Ascending aorta (tissue), 2 donors: ENCODE measurements at places on chromosomes 6 and 20. TPM values are rescaled to one million over a fixed set of nuclear protein-coding genes. Genes with fewer than 3 reads are reported as not detected.

ISM1 gene
- 60.1 TPM for total RNA-seq

KCNB1 gene
- total RNA-seq: not detected

PRL gene
- total RNA-seq: not detected

SLC22A2 gene
- total RNA-seq: not detected

KCNS1 gene
- not detected for total RNA-seq

SLC4A11 gene
- 1.6 TPM for total RNA-seq

FAXC gene
- not detected for total RNA-seq

FAM217A gene
- not detected for total RNA-seq

ZC2HC1B gene
- total RNA-seq: not detected

COL9A1 gene
- 0.21 TPM for total RNA-seq

GRCh38 chr6:130980310-130981032, 82.6 kb downstream of the EPB41L2 start:
- DNase-seq: no peak
- no peaks in the 10 kb centered on the region for H3K4me1 ChIP-seq
- H3K4me3 ChIP-seq: no peak overlapping the region

GRCh38 chr20:41670631-41671030, 52.5 kb upstream of the CHD6 start:
- H3K4me3 ChIP-seq: no peak overlapping the region
- no peaks in the 10 kb centered on the region for H3K36me3 ChIP-seq
- DNase-seq: no peak
- no peaks in the 10 kb centered on the region for H3K27me3 ChIP-seq

DNA sequence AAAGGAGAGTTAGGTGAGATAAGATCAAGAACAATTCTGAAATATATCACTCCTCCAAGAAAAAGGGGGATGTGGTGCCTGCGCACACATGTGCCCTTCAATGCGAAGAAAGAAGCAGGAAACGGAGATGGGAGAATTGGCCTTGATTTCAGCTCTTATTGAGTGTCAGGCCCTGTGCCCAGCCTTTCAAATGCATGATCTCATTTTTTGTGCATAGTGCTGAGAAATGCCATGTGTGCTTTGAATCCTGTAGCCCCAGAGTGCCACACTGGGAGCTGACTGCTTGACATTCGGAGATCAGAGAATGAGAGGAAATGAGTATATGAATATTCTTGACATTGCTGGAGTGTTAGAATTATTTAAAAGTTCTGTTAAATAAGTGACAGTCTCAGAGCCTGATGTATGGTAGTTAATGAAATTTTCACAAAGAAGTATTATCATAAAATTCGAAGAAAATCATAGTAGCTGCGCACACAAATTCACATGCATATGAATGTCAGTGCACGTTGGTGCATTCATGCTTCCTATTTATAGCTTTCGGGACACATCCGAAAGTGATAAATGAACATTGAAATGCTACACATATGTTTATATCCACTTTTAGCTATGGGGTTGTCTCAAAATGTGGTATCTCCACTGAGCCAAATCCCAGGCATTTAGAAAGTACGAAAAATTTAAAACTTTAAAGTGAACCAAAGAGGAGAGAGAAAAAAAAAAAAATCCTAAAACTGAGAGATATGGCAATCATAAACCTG, 172.0 kb downstream of the KCNQ5 start:
- H3K27me3 ChIP-seq: no peaks in the 10 kb centered on the region
- no peak overlapping the region for H3K27ac ChIP-seq
- H3K36me3 ChIP-seq: no peaks in the 10 kb centered on the region
- H3K4me3 ChIP-seq: no peak overlapping the region

GRCh38 chr20:15045246-15045645, 707.8 kb upstream of the FLRT3 start:
- no peak for DNase-seq
- no peak overlapping the region for H3K4me3 ChIP-seq
- H3K27me3 ChIP-seq: no peaks in the 10 kb centered on the region
- no peaks in the 10 kb centered on the region for H3K36me3 ChIP-seq
- no peaks in the 10 kb centered on the region for H3K4me1 ChIP-seq
- no peak overlapping the region for H3K27ac ChIP-seq

GRCh38 chr6:68559716-68560115, 75.4 kb upstream of the ADGRB3 start:
- H3K4me3 ChIP-seq: no peak overlapping the region
- no peaks in the 10 kb centered on the region for H3K4me1 ChIP-seq
- H3K27me3 ChIP-seq: no peaks in the 10 kb centered on the region
- H3K27ac ChIP-seq: no peak overlapping the region
- DNase-seq: no peak

DNA sequence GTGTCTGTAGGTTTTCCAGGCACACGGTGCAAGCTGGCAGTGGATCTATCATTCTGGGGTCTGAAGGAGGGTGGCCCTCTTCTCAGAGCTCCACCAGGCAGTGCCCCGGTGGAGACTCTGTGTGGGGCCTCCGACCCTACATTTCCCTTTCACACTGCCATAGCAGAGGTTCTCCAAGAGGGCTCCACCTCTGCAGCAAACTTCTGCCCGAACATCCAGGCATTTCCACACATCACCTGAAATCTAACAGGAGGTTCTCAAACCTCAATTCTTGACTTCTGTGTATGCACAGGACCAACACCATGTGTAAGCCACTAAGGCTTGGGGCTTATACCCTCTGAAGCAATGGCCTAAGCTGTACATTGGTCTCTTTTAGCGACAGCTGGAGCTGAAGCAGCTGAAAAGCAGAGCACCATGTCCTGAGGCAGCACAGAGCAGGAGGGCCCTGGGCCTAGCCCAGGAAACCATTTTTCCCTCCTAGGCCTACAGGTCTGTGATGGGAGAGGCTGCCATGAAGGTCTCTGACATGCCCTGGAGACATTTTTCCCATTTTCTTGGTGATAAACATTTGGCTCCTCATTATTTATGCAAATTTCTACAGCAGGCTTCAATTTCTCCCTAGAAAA, 253.3 kb downstream of the ERMARD start:
- H3K4me3 ChIP-seq: no peak overlapping the region
- DNase-seq: no peak
- no peaks in the 10 kb centered on the region for H3K36me3 ChIP-seq
- no peaks in the 10 kb centered on the region for H3K27me3 ChIP-seq

DNA sequence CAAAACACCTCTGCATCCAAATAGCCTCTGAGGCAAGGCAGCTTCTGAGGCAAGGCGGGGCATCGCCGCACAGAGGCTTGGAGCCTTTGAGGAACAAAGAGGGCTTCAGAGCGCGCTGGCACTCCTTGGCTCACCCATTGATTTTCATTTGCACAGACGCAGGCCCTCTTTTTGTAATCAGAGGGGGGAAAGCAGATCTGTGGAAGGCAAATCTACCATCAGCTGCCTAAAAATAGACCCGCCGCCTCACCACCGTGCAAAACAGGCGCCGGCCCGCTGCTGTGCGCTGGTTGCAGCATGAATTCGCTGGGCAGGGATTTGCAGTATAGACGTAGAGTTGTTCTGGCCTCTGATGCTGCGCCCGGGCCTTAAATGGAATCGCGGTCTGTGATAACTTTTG, 69.9 kb upstream of the STMND1 start:
- no peaks in the 10 kb centered on the region for H3K4me1 ChIP-seq
- no peak overlapping the region for H3K4me3 ChIP-seq
- H3K27ac ChIP-seq: peak overlapping the region; percentile 78

DNA sequence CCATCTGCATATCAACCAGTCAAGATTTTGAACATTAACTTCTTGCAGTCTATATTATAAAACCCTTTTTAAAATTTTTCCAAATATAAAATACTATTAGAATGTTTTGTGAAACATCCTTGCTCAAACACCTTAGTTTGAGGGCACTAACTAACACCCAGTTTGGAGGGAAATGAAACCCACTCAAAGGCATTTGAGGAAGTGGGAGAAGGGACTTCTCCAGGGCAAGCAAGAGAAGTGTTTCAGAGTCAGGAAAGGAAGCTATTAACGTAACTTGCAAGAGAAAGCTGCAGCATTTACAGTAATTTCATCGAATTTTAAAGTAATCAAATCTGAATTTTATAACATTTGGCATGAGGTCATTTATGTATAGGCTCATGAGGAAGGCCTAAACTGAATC, 21.3 kb downstream of the MTFR2 start:
- no peak overlapping the region for H3K4me3 ChIP-seq
- H3K27me3 ChIP-seq: no peaks in the 10 kb centered on the region
- no peak overlapping the region for H3K27ac ChIP-seq
- no peaks in the 10 kb centered on the region for H3K36me3 ChIP-seq
- H3K4me1 ChIP-seq: no peaks in the 10 kb centered on the region
- DNase-seq: no peak

DNA sequence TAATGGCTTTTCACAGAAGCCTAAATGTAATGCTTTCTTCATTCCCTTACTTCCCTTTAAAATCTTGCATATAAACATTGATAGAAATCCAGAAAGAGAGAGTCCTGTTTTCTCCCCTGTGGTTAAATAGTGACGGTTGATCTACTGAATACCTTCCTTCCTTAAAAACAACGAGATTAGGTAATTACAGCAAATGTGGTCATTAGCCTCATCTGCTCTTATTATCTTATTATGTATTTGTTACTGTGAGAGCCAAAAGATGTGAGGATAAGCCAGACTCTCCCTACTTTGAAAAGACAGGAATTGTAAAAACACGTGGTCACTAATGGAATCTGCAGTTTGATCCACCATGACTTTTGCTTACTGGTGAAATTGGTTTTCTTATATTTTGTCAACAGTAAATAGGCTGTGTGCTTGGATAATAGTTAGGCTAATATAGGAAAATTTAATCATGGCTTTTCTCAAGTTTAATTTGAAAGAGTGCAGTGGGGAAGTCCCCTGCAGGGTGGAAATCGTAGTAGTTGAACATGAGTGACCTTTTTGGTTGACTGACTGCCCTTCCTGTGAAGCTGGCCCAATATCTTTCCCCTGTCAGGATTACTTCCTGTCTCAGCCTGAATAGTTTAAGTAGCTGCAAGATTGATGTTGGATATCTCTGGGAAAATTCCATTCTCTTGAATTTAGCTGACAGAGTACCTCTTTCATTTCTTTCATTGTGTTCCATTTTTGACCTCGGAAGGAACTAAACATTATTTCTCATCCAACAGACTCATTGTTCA, 62.8 kb downstream of the JARID2 start:
- H3K36me3 ChIP-seq: no peaks in the 10 kb centered on the region
- DNase-seq: no peak
- no peak overlapping the region for H3K4me3 ChIP-seq
- H3K27ac ChIP-seq: no peak overlapping the region
- H3K4me1 ChIP-seq: peaks cover 3% of the 10 kb centered on the region
- H3K27me3 ChIP-seq: no peaks in the 10 kb centered on the region

DNA sequence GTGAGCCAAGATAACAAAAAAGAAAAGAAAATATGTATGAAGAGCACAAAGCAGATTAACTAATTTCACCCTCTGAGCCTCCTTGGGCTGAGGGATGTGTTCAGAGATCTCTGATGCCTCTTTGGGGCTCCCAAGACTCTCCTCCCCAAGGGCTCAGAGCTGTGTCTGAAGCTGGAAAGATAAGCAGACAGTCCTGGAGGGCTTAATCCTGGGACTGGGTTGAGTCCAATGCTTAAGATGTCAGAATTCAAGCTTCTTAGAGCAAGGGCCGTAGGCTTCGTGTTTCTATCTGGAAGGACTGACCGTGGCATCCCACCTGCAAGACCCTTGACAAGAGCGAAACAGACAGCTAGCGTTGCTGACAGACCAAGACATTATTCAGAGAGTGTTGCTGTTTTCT, 229.0 kb downstream of the ZMYND8 start:
- H3K4me3 ChIP-seq: no peak overlapping the region
- H3K4me1 ChIP-seq: no peaks in the 10 kb centered on the region
- no peak for DNase-seq
- no peak overlapping the region for H3K27ac ChIP-seq

GRCh38 chr20:50478162-50478990, 31.8 kb upstream of the PTPN1 start:
- DNase-seq: peak; percentile 53
- H3K4me3 ChIP-seq: no peak overlapping the region
- no peaks in the 10 kb centered on the region for H3K4me1 ChIP-seq
- no peak overlapping the region for H3K27ac ChIP-seq
- H3K36me3 ChIP-seq: no peaks in the 10 kb centered on the region

DNA sequence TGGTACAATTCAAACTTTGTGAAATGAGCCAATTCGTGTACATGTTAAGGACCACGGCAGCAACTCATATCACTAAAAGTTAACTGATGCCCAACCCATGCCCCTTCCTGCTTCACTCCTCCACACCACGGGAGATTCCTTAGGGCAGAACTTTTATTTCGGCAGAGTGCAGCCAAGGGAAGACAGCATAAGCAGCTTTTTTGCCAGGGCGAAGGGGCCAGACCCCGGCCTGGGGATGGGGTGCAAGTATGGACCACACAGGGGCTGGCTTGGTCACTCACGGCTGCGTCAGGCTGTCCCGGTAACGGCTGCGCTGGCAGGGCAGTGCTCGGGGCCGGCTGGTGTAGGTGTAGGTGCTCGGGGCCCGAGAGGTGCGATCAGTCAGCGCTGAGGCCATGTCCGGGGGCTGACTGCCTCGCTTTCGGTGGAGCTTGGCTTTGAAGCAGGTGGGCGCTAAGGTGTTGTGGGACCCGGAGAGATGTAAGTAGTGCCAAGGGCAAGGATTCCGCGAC, 792 bp downstream of the RSPH3 start:
- H3K27me3 ChIP-seq: no peaks in the 10 kb centered on the region
- peaks cover 2% of the 10 kb centered on the region for H3K4me1 ChIP-seq
- peak overlapping the region; percentile 61 for H3K27ac ChIP-seq
- H3K4me3 ChIP-seq: peak overlapping the region; percentile 66

GRCh38 chr20:62719250-62719935, 10.8 kb downstream of the NTSR1 start:
- no peaks in the 10 kb centered on the region for H3K4me1 ChIP-seq
- H3K4me3 ChIP-seq: no peak overlapping the region
- DNase-seq: no peak
- no peaks in the 10 kb centered on the region for H3K27me3 ChIP-seq

DNA sequence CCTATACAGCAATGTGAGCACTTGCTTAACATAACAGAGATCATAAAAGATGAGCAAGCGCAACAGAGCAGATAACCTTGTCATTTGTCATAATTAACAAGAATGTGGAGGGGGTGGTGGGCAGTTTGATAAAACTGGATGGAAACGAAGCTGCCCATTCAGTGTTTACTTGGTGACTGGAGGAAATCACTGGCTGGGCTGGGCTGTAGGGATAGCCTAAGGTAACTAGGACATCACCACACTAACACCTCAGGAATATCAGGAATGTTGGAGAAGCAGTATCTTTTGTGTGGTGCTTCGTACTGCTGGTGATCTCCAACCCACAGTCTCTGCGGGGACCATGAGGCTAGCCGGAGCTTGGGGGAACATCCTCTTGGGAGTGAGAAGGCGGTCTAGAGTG, 218.4 kb downstream of the HIVEP2 start:
- H3K4me1 ChIP-seq: no peaks in the 10 kb centered on the region
- H3K27me3 ChIP-seq: no peaks in the 10 kb centered on the region
- no peak overlapping the region for H3K27ac ChIP-seq

DNA sequence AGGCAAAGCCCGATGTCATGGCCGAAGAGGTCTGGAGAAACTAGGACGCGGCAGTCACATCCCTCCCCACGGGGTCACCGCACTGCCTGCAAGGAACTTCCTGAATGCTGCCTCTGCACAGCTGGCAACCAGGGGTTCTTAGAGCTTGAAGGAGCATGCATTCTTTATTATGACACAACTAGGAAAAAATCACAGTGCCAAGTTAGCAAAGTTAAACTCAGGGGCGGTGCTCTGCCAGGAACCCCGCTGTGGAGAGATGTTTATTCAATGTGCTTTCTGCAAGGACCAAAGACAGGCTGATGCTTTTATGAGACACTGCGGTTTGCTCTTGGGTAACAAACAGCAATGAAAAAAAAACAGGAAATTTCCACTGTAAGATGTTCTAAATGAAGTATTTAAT, 287.3 kb upstream of the FOXQ1 start:
- no peaks in the 10 kb centered on the region for H3K36me3 ChIP-seq
- H3K27me3 ChIP-seq: no peaks in the 10 kb centered on the region
- no peak overlapping the region for H3K27ac ChIP-seq
- H3K4me3 ChIP-seq: no peak overlapping the region
- no peaks in the 10 kb centered on the region for H3K4me1 ChIP-seq

- H3K27ac ChIP-seq: no peak overlapping the region
- no peaks in the 10 kb centered on the region for H3K36me3 ChIP-seq
These were observed 615.1 kb downstream of the KIF16B start for GRCh38 chr20:15958142-15958541.
